Fibroblast of lung (primary cell): ENCODE measurements at places on chromosomes 7 and 10.

DNA sequence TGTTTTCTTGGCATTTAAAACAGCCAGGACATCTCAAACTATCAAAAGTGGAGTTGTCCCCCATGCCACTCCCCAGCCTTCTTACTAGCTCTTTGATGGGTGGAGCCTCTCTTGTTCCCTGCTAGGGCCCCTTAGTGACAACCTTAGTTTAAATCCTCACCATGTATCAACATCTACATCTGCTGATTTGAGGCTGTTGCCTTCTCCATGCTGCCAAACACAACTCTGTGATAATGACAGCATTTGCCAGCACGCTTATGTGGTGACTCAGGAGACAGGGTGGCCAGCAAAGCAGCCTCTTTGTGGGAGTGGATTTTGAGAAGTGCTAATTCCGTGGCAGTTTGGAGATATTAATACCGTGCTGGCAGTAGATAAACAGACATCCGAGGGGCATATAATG is 145.4 kb downstream of the LRRC4 start:
- peak; percentile 77 for DNase-seq

GRCh38 chr7:111985798-111986197 is 220.4 kb downstream of the DOCK4 start:
- no peak for DNase-seq

- no peak for DNase-seq
These were observed 31.7 kb upstream of the MAT1A start for GRCh38 chr10:80321183-80321582.

- no peak for DNase-seq
These were observed 85.5 kb downstream of the XRCC2 start for GRCh38 chr7:152590481-152590880.

DNA sequence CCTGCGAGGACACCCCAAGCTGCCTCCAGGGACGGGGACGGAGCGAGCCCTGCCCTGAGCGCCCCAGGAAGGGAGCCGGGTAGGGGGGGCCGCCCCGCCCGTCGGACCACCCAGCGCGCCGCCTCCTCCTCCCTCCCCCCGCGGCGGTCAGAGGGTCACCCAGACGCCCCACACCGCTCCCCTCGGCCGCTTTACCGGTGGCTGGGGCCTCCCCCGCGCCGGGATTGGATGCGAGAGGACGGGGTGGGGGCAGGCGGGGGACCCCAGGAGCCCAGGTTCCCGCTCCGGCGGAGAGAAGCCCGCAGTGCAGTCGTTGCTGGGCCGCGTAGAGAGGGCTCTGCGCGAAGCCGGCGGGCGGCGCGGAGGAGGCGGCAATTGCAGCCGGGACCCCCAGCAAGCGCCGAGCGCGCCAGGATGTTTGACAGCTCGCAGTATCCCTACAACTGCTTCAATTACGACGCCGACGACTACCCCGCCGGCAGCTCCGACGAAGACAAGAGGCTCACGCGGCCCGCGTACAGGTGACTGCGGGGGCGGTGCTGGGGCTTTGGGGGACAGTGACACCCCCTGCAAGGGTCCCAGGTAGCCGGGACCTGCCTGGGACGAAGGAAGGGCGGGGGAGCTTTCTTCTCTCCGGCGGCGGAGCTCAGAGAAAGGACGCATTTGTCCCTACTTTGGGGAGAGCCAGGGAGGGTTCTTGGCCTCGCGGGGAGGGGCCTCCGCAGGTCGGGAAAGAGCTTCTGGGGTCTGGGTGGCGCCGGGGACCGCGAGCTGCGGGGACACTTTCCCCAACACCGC is at the start of gene FOXL3:
Gene FOXL3 (plus strand): TSS at position 415 of the 798 bp plus-strand sequence. CDS start 0 bp downstream, at position 415.
- no peak for DNase-seq

GRCh38 chr7:89265631-89266030 is 470.1 kb upstream of the TEX47 start:
- DNase-seq, result no peak

GRCh38 chr7:32204361-32205018 is 134.3 kb upstream of the PDE1C start:
- DNase-seq, result peak; percentile 84

GRCh38 chr7:155269766-155270585 is 27.7 kb upstream of the INSIG1 start:
- peak; percentile 59 for DNase-seq

DNA sequence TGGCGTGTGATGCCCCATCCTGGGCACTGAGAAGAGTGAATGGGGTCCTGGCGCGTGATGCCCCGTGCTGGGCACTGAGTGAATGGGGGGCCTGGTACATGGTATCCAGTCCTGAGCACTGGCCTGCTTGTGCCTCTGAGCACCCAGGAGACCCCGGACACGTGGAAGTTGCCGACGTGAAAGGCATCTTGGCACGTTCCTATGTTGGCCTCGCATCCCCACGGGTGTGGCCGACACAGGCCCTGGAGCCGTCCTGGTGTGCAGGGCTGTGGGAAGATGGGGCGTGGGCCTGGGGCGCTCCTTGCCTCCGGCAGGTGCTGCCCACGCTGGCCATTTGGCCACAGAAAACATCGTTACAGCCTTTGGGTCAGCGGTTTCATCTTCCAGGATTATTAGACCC is 35.5 kb downstream of the CFAP46 start:
- no peak for DNase-seq

DNA sequence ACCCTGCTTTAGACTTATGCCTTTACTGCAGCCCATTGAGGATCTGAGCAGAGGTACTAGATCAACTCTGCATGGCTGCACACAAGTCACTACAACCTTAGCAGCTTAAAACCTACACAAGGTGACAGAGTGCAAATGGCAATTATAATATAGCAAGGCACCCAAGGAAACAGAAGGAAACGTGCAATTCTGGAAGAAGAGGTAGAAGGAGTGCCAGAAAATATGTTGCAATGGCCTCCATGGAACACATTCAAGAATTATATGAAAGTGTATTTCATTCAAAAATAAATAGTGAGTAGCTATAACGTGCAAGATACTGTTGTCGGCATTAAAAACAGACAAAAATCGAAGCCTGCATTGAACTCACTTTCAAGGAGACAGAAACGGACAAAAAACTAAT is 2.9 kb upstream of the AKR1C8 start:
- DNase-seq, result no peak
